ENCODE measurements at places on chromosomes 4 and X.
A peak's percentile ranks its signal among the peaks of the same experiment; 100 is the strongest.

GRCh38 chrX:13697455-13697854, 8.5 kb downstream of the RAB9A start:
- no peak for DNase-seq

DNA sequence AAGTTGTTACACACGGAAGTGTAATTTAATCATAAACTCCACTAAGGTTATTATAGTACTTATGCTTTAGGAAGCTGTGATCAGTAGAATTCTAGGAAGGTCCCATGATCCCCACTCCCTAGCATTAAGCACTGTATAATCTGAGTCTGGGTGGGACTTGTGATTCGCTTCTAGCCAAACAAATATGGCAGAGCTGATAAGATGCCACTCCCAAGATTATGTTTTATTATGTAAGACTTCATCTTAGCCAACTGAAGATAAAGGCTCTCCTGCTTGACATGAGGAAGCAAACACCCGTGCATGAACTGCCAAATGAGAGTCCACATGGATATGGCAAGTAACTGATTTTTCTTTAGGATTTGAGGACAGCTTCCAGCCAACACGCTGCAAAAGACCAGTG, 186.4 kb upstream of the NDST3 start:
- no peak for DNase-seq

DNA sequence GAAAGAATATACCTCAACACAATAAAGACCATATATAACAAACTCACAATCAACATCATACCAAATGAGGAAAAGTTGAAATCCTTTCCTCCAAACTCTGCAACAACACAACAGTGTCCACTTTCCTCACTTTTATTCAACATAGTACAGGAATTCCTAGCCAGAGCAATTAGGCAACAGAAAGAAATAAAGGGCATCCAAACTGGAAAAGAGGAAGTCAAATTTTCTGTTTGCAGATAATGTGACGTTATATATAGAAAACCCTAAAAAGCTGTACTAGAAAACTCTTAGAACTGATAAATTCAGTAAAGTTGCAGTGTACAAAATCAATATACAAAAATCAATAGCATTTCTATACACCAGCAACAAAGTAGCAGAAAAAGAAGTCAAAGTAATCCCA, 107.6 kb downstream of the SOWAHB start:
- no peak for DNase-seq

DNA sequence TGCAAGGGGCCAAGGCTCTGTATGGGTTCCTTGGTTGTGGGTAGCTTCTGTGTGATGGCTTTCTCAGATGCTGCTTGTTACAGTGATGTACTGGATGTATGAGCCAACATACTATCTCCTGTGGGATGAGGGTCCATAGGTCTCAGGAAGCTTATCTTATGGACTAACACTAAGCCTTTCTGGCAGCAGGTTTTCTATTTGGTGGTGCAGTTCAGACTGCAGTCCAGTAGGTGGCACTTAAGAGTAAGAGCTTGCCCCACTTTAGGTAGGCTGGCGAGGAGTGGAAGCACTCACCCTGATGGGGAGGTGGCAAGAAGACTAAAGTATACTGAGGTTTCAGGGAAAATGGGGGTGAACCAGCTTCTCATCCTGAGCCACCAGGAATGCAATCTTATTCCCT, 306.7 kb upstream of the MAOA start:
- DNase-seq, result peak; percentile 49

DNA sequence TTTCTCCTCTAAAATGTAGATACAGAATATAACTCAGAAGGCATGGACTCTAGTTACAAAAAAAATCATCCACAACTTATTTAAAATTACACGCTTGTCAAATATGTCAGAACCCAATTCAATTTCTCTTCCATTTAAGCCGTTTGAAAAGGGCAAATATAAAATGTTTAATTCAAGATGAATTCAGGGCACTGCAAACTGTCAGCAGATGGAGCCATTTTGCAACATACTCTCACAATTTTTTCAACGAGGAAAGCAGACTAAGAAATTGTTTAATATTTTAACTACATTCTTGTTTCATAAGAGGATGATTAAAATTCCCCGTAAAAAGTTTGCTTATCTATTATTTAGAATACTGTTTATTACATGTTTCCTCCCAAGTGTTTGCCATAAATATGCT, 321.3 kb upstream of the CPXCR1 start:
- no peak for DNase-seq

DNA sequence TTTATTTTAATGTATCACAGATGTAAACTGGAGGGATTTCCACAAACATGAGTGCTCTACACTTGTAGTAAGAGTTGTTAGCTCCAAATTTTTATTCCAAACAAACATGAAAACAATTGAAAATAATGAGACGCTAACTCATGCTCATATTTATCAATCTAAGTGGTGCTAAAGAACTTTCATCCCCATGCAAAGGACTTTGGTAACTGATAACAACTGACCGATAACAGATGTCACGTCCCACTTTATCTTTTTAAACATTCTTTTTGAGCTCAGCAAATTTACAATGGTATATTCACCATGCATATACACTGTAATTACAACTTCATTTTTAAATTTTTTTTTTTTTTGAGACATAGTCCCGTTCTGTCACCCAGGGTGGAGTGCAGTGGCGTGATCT, 15.6 kb upstream of the MAOA start:
- DNase-seq, result no peak

DNA sequence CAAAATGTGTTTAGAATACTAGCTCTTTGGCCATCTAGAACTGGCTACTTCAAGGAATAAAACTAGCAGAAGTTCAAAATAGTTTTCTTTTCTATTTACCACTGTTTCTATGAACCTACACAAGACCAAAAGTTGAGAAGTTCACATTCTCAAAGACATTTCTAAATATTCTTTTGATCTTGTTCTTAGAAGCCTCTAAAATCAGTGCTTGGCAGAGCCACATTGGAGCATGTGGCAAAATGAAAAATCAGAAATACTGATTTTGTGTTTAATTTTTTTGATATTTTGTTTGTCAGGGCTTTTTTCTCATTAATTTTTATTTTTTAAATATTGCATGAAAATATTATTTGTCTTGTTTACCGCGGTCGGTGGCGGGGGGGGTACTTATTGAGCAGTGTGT, 853.8 kb upstream of the INTU start:
- DNase-seq, result no peak

GRCh38 chr4:146142768-146143167, 32.8 kb upstream of the LSM6 start:
- no peak for DNase-seq

- peak; percentile 4 for DNase-seq
Measured at GRCh38 chrX:55839485-55839884, 121.9 kb downstream of the RRAGB start.

DNA sequence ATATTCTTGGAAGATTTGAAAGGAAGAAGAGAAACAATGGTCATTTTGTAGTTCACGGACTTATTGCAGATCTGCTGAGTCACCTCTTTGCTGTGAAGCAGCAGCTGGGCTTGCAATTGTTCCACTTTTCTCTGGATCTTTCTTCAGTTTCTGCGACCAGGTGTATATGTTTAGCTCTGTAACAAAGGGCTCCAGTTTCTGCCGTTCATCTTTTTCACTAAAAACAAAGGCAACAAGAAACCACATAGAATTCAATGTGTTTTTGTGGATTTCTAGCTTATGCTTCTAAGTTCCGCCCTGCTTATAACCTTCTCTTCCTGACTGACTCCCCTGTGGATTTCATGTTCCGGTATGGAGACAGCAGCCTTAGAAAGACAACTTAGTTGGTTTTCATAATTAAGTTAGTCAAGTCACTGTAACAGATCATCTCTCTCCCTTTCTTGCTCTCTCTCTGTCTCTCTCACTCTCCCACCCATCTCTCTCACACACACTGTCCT, 121.6 kb upstream of the EPHA5 start:
- no peak for DNase-seq

DNA sequence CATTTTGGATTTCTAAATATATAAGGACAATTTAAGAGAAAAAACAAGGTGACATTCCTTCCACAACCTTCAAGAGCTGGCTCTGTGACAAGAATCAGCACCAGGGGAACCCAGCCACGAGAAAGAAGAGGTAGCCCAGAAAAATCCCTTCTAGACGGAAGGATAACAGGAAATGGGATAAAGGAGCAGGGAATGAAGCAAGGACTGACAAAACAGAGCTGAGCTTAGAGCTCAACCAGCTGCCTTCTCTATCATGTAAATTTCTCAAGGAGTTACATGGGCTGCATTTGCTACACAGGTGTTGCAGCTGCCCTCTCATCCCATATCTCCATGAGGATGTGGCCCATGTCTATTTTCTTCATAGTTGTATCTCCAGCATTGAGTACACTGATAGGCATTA, 154.2 kb upstream of the PRDX4 start:
- no peak for DNase-seq

- DNase-seq, result no peak
Measured at GRCh38 chrX:140524556-140524955, 19.7 kb upstream of the SOX3 start.

DNA sequence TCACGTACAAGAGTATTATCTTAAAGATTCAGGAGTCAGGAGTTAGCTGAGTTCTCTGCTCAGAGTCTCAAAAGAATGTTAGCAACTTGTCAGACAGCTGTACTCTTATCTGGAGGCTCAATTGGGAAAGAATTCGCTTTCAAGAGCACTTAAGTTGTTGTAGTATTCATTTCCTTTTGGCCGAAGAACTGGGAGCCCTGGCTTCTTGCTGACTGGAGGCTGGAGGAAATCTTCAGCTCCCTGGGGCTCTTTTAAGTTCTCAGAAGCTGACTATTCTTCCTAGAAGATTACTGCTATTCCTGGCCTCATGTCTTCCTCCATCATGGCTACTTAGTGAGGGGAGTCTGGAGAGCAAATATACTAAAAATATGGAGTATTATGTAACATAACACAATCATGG, 587.2 kb downstream of the EPHA5 start:
- no peak for DNase-seq

GRCh38 chrX:22300130-22300529, 27.4 kb downstream of the CBLL2 start:
- no peak for DNase-seq

- DNase-seq, result no peak
Measured at GRCh38 chr4:123495530-123495929, 98.9 kb downstream of the SPRY1 start.

- no peak for DNase-seq
Measured at GRCh38 chr4:40656201-40656863, 26.7 kb upstream of the RBM47 start.

DNA sequence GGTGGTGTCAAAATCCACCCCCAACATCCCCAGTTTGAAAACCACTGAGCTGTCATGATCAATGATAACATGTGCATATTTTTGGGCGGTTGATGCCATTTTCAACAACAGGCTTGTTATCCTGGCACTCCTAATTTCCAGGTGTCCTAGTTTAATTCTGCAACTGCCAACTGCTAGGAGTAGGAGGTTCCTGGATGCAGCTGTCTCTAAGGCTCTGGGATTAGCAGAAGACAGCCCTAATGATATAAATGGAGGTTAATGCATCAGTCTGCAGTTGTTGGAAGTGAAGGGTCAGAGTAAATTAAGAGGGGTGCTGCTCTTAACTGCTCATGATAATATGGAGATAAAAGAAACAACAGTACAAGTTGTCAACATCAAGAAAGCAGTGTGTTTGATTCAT, 23.8 kb downstream of the ARFIP1 start:
- no peak for DNase-seq

- DNase-seq, result no peak
Measured at GRCh38 chr4:98504091-98504490, 154.3 kb downstream of the TSPAN5 start.
